Sigmoid colon (tissue), 7 donors: ENCODE measurements at places on chromosomes 6 and 20. TPM values are rescaled to one million over a fixed set of nuclear protein-coding genes. Genes with fewer than 3 reads are reported as not detected.

The UQCC2 gene
- 52.3 TPM for polyA plus RNA-seq

The SLC35D3 gene
- polyA plus RNA-seq: not detected

The TMEM244 gene
- polyA plus RNA-seq: not detected

The LAMA4 gene
- 6.9 TPM for polyA plus RNA-seq

The PRSS35 gene
- polyA plus RNA-seq: not detected

The ADGRF1 gene
- polyA plus RNA-seq: 1.0 TPM

The SLC17A9 gene
- 2.3 TPM for polyA plus RNA-seq

The ASIP gene
- polyA plus RNA-seq: 0.38 TPM

The FKBP5 gene
- 52.9 TPM for polyA plus RNA-seq

The ANKRD66 gene
- not detected for polyA plus RNA-seq

The OR2B6 gene
- polyA plus RNA-seq: not detected

The FAM209A gene
- polyA plus RNA-seq: 0.45 TPM

The OR2H1 gene
- polyA plus RNA-seq: not detected

The ANKRD6 gene
- 1.7 TPM for polyA plus RNA-seq

The SLC35F1 gene
- polyA plus RNA-seq: under 0.01 TPM

The EPPIN gene
- polyA plus RNA-seq: not detected

The GATA5 gene
- polyA plus RNA-seq: not detected

The RAMACL gene
- 0.34 TPM for polyA plus RNA-seq

The DEF6 gene
- polyA plus RNA-seq: 4.2 TPM

The BMP5 gene
- 2.4 TPM for polyA plus RNA-seq

The TBCC gene
- polyA plus RNA-seq: 30.6 TPM

The COL11A2 gene
- polyA plus RNA-seq: not detected

The SMOC2 gene
- 6.2 TPM for polyA plus RNA-seq

The EHMT2 gene
- polyA plus RNA-seq: 45.0 TPM

The XKR7 gene
- polyA plus RNA-seq: not detected

The SRF gene
- 12.6 TPM for polyA plus RNA-seq

The KHDC1L gene
- polyA plus RNA-seq: not detected

The STMND1 gene
- 0.83 TPM for polyA plus RNA-seq

The CDKN1A gene
- 404 TPM for polyA plus RNA-seq

The HCK gene
- polyA plus RNA-seq: 25.8 TPM

The KIFC1 gene
- polyA plus RNA-seq: 4.6 TPM

The SYNE1 gene
- 12.0 TPM for polyA plus RNA-seq
